Left ventricle myocardium inferior (tissue), 1 donor: ENCODE measurements at places on chromosomes 5 and 9. TPM values are rescaled to one million over a fixed set of nuclear protein-coding genes. Genes with fewer than 3 reads are reported as not detected.

DNA sequence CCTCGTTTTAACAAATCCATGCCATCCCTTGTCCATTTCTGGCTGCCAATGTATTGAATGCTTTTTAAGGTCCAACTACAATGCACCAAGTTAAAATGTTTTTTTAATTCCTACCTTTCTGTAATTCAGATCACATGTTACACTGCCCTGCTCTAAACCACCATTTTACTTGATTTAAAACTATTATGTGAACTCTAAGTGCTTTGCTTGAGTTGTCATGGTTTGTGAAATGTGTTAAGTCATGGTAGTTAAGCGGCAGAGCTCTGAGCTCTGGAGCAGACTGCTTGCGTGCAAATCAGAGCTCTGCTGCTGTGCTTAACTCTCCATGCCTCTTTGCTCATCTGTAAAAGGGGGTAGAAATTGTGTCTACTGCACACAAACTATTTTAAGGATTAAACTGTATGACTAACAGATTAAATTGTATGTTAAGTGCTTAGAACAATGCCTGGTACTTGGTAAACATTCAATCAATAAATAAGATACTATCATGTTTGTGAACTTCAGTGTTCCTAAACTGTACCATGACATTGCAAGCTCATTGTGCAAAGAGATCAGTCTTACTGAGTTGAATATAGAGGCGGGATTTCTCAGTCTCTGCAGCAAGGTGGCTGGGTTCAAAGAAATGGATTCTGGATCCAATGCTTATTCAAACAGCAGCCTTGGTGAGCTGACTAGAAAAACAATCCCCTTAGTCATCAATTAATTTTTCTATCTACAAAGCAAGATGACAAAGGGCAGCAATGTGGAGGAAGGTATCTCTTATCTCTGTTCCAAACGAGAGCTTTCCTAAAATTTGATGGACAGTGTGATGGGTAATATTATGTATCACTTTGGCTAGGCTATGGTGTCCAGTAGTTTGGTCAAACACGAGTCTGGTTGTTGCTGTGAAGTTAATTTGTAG is 16.1 kb upstream of the CMBL start:
- no peak for DNase-seq

DNA sequence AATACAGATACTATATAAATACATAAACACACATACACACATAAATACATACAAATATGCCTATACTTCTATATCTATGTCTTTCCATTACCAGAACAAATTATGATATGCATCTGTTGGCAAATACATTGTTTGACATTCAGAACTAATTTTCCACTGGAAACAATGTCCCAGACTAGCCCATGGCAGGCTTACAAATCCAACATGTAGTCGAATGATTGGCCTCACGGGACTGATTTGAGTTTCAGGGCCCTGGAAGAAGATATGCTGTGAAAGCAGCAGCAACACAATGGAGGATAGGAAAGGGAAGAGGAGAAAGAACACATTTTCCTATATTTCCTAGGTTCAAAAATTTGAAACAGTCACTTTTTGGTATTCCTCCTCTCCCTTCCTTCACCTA is 881.1 kb upstream of the DMAC1 start:
- no peak for DNase-seq

The PPIC gene
- total RNA-seq = 47.5 TPM

- no peak for DNase-seq
These were observed 143.8 kb downstream of the ADAMTSL1 start for GRCh38 chr9:18617759-18618158.

DNA sequence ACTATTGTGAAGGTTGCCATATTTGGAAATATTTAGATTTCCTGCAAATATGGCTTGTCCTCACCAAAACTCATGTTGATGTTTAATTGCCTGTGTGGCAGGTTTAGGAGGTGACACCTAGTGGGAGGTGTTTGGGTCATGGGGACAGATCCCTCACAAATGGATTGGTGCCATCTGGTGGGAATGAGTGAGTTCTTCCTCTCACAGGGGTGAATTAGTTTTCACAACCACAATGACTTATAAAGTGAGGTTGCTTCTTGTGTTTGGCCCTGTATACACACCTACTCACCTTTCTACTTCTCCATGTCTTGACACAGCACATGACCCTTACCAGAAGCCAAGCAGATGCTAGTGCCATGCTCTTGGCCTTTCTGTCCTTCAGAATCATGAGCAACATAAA is 41.1 kb downstream of the ISOC1 start:
- DNase-seq = no peak

The TEX10 gene
- total RNA-seq = 7.7 TPM

- DNase-seq = no peak
These were observed 75.9 kb upstream of the NR3C1 start for GRCh38 chr5:143479394-143479793.

The SLC25A25 gene
- total RNA-seq = 5.4 TPM

DNA sequence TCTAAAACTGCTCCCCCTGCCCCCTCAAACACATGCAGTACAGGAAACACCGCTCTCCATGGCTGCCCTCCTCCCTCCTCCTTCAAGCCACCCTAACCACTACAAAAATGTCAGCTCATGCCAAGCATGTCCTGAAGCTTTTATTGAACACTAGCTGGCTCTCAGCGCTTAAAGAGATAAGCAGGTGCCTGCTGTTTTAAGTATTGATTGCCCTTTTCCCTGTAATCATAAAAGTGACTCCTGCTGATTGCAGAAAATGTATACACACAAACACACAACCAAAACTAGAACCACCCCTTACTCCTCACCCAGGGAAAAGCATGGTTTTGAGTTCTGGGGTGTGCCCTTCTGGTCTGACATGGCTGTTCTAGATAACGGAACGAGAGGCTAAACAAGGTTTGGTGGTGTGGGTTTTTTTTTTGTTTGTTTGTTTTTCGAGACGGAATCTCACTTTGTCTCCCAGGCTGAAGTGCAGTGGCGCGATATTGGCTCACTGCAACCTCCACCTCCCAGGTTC is 3.7 kb upstream of the UCK1 start:
- DNase-seq = no peak

GRCh38 chr9:106102821-106103220 is 408.5 kb downstream of the TMEM38B start:
- no peak for DNase-seq

DNA sequence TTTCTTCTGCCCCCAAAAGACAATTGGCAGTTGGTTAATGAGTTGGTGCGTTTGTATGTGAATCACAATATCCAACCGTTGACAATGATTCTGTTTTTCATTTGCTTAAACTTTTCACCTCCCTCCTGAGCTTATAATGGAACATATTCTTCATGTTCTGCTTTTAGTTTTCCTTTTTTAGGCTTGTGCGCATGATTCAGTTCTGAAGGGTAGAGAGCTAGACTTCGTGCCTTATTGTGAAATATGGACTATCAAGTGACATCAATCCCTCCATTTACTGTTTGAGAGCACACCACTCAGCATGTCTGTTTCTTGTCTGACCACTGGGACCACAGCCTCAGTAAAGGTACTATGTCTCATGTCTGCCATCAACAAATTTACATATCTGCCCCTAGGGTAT is 30.5 kb upstream of the LPAR1 start:
- no peak for DNase-seq

DNA sequence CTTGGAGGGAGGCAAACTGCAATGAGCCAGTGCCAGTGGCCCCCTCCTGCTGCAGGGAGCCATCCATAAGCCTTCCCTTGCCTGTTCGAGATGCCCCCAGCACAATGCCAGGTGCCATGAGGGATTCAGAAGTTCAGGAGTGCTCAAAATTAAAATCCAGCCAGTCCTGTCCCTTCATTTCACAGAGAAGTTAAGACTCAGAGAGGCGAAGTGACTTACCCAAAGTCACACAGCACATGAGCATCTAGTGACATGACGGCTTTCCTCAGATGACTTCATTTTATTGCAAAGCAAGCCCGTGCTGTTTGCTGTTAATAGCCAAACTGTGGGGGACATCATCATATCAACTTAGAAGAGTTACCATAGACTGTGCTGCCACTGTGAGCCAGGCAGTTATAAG is 69.3 kb upstream of the SAP30L start:
- DNase-seq = no peak

The GABBR2 gene
- total RNA-seq = 1.1 TPM

The CDH18 gene
- not detected for total RNA-seq

The GFI1B gene
- 0.27 TPM for total RNA-seq

The FAM78A gene
- total RNA-seq = 47.3 TPM

DNA sequence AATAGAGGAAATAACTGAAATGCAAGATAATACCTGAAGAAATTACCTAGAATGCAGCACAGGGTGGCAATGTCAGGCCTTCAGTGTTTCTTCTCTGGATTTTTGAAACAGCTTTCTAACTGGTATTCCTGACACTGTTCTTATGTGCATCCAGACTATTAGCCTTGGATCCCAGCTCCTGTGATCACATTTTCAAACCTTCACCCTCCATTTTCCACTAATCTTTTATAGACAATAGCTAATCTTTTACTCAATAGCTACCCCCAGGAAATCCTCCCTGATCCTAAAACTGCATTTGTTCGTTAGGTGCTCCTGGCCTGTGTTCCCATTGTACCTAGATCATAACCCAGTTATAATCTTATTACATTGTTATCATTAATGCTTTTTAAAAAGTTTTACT is 101.5 kb upstream of the DHFR start:
- DNase-seq = no peak

GRCh38 chr5:36948041-36948440 is 71.5 kb downstream of the NIPBL start:
- DNase-seq = no peak

The INSL4 gene
- not detected for total RNA-seq

DNA sequence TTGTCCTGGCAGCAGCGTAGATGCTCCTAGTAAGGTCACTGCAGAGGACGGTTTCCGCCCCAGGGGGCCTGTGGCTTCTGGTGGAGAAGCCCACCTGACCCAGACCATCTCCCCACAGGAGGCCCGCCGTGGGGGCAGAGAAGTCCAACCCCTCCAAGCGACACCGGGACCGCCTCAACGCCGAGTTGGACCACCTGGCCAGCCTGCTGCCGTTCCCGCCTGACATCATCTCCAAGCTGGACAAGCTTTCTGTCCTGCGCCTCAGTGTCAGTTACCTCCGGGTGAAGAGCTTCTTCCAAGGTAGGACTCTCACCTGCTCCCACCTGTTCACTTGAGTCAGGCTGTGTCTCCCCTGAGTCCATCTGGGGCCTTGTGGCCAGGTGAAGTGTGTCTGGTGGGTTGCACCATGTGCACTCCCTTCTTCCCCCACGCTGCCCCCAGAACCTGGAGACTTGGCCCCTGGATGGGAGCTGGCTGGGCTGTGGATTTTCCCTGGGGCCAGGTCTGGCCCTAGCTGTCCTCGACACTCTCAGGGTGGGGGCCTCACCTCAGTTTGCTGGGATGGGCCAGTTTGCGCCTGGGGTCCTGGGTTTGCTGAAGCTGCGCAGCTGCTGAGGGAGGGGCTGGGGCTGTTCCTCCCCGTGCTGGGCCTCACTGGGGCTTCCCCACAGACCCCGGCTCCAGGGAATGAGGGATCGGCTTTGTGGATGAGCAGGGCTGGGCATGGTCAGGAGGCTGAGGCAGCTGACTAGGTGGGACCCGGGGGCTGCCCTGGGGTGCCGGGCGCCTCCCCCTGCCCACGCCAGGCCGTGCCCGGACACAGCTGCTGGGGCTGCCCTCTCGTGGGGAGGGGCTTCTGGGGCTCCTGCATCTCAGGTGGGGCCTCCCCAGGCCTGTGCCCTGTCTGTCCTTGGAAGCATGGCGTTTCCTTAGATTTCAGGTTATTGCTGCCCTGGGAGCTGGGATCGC is 32.4 kb downstream of the AHRR start:
- DNase-seq = no peak

The TAF11L10 gene
- not detected for total RNA-seq

DNA sequence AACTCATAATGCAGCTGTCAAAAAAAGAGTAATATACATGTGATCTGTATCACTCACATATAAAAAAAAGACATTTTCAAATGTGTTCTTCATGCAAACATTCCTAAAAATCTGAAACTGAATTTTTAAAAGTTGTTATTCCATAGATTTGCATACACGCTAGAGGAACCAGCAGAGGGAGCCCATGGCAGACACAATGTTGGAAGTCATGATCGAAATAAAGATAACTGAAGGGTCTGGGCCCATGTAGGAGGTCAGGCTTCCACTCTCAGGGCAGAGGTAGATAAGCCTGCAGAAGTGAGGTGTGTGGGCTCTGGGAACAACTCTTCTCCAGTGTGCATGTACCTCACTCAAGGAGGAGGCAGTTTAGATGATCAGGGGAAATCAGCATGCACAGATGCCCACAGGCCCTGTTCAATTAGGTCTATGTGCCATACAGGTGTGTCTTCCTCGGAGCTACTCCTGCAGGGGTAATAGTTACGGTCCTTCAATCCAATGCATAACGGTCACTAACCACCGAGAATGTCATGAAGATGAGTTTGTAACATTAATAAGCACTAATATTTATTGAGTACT is 208.6 kb downstream of the EPB41L4A start:
- no peak for DNase-seq

The FIBCD1 gene
- 0.58 TPM for total RNA-seq

- no peak for DNase-seq
These were observed 39.6 kb upstream of the SH3PXD2B start for GRCh38 chr5:172493906-172494305.

DNA sequence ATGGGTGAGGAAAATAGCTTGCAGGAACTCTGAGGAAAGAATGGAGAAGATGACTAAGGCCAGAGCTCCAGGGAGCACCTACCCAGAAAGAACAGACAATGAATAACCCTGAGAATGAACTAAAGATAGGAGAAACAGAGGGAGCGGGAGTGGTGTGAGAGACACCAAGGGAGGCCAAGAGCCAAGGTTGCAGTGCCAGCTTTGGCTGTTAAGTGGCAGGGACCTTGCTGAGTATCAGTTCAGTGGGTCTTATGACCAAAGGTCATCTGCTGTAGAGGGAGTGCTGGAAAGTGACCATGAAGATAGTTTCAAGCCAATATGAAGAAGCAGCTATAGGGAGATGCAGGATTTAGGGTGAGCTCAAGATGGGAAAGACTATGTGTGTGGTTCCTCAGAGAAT is 16.7 kb downstream of the P4HA2 start:
- peak; percentile 38 for DNase-seq

DNA sequence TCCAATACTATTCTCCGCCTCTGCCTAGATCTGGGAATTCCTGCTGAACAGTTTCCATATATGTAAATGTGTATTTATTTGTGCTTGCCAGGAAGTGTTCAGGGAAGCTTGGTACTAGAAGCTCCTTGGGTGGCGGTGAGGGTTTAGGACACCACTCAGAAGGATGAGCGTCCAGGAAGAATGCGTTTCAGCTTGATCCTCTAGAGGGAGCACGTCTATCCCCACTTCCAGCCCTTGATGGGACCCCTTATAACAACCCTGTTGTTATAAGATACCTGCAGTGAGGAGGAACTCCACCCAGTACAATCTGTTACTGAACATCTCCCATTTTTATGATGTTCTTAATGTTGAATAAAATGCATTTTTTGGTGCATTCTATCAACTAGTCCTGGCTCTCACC is 88.9 kb downstream of the CYFIP2 start:
- DNase-seq = no peak

The TTC39B gene
- total RNA-seq = 1.6 TPM
